Esophagus squamous epithelium (tissue), 5 donors: ENCODE measurements at places on chromosomes 5 and 9.

GRCh38 chr5:97009212-97009898 is 73.5 kb downstream of the LNPEP start:
- H3K27ac ChIP-seq, result no peak overlapping the region
- no peak for DNase-seq
- H3K4me1 ChIP-seq, result no peaks in the 10 kb centered on the region
- peaks cover 5% of the 10 kb centered on the region for H3K36me3 ChIP-seq

DNA sequence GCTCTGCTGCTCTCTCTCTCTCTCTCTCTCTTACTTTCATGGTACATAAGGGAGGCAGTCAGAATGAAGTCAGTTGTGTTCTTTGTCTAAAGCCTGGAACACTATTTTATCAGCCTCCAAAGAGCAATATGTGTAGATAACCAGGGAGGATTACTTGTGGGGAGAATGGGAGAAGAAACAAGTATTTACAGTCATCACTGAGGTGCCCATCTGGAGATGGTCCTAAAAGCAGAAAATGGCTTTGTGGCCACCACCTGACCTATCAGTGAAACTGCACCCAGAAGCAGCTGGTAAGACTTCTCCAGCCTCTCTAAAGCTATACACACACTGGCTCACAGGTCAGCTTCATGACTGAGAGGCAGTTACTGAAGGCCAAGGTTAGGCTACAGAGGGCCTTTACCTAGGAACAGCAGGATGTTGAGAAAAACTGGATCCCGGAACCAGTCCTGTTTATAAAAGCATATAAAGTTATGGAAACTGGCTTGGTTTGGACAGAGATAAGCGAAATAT is 75.1 kb downstream of the MRPS27 start:
- no peak for DNase-seq
- H3K4me3 ChIP-seq, result no peak overlapping the region
- no peaks in the 10 kb centered on the region for H3K27me3 ChIP-seq
- peaks cover 8% of the 10 kb centered on the region for H3K36me3 ChIP-seq

- peaks cover 20% of the 10 kb centered on the region for H3K4me1 ChIP-seq
- H3K4me3 ChIP-seq, result peak overlapping the region; percentile 64
- no peaks in the 10 kb centered on the region for H3K27me3 ChIP-seq
- H3K27ac ChIP-seq, result no peak overlapping the region
These were observed 2.1 kb downstream of the ADAMTS2 start for GRCh38 chr5:179343021-179343718.

- no peaks in the 10 kb centered on the region for H3K36me3 ChIP-seq
- H3K4me3 ChIP-seq, result no peak overlapping the region
- no peaks in the 10 kb centered on the region for H3K4me1 ChIP-seq
- no peaks in the 10 kb centered on the region for H3K27me3 ChIP-seq
- no peak for DNase-seq
- no peak overlapping the region for H3K27ac ChIP-seq
These were observed 538.8 kb downstream of the TMEM38B start for GRCh38 chr9:106233116-106233515.

DNA sequence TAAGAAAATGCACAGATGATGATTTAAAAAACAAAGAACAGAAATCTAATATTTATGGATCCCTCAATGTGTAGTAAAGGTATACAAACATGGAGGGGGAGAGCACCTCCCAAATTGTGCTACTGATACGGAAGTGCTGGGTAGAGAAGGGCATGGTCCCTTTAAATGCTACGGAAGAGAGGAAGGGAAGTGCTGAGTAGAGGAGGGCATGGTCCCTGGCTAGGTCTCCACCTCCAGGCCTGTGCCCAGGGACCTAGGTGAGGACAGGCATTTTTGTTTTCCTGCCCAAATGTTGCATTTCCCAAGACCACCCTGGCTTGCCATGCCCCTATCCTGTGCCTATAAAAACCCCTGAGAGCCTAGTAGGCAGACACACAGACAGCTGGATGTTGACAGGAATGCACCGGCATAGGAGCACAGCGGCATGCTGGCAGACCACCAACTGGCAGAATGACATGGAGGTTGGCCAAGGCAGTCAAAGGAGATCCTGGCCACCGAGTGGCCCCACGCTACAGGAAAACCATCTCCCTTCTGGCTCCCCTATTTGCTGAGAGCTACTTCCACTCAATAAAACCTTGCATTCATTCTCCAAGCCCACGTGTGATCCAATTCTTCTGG is 62.1 kb upstream of the SPDL1 start:
- H3K4me1 ChIP-seq, result no peaks in the 10 kb centered on the region
- no peaks in the 10 kb centered on the region for H3K27me3 ChIP-seq
- no peak for DNase-seq
- no peaks in the 10 kb centered on the region for H3K36me3 ChIP-seq
- H3K27ac ChIP-seq, result no peak overlapping the region

DNA sequence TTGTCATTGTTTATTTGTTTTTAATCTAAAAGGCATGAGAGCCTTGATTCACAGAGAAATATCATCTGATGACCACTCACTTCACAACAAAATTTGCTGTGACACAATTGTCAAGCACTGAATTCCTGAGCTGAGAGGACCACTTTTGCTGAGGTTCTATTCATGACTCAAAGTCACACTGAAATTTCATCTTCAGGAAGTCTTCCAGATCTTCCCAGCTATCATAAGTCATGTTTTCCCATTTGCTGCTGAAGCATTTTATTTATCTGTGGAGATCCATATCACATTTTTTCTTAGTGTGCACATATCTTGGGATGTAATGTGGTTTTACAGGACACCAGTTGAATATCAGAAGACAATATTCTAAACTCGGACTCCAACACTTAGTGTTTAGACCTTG is 255.1 kb upstream of the TRIM32 start:
- no peak overlapping the region for H3K4me3 ChIP-seq
- H3K4me1 ChIP-seq, result no peaks in the 10 kb centered on the region
- H3K27ac ChIP-seq, result no peak overlapping the region

DNA sequence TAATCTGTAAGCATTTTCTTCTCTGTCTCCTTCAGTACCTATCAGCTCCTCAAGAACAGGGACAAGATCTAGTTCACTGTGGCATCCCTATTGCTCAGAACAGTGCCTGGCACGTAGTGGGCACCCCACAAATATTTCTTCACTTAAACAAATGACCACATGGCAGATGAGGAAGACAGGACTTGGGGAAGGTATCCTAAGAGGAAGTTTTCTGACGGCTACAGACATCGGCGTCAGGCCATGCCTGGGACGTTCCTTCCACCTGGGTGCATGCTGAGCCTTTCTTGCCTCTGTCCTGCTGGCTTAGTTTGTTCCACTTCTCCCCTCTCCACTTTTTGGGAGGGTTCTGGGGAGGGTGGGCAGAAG is 60.2 kb downstream of the NEURL1B start:
- DNase-seq, result no peak
- H3K36me3 ChIP-seq, result no peaks in the 10 kb centered on the region
- no peak overlapping the region for H3K27ac ChIP-seq
- H3K4me3 ChIP-seq, result no peak overlapping the region
- peaks cover 14% of the 10 kb centered on the region for H3K4me1 ChIP-seq

DNA sequence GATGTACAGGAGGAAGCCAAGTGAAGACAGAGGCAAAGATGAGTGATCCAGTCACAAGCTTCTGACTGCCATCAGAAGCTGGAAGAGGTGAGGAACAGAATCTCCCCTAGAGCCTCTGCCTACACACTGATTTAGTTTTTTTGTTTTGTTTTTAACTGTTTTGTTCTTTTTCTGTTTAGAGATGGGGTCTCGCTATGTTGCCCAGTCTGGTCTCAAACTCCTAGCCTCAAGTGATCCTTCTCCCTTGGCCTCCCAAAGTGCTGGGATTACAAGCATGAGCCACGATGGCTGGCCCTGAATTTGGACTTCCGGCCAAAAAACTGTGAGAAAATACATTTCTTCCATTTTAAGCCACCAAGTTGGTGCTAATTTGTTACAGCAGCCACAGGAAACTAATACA is 204.7 kb upstream of the ZNF608 start:
- no peak overlapping the region for H3K4me3 ChIP-seq
- no peaks in the 10 kb centered on the region for H3K36me3 ChIP-seq
- DNase-seq, result no peak
- H3K4me1 ChIP-seq, result no peaks in the 10 kb centered on the region
- no peak overlapping the region for H3K27ac ChIP-seq

- H3K4me1 ChIP-seq, result peaks cover 16% of the 10 kb centered on the region
- H3K36me3 ChIP-seq, result peaks cover 63% of the 10 kb centered on the region
- no peak for DNase-seq
- no peak overlapping the region for H3K4me3 ChIP-seq
- peak overlapping the region; percentile 61 for H3K27ac ChIP-seq
These were observed 101.8 kb downstream of the EHMT1 start for GRCh38 chr9:137720571-137721110.

DNA sequence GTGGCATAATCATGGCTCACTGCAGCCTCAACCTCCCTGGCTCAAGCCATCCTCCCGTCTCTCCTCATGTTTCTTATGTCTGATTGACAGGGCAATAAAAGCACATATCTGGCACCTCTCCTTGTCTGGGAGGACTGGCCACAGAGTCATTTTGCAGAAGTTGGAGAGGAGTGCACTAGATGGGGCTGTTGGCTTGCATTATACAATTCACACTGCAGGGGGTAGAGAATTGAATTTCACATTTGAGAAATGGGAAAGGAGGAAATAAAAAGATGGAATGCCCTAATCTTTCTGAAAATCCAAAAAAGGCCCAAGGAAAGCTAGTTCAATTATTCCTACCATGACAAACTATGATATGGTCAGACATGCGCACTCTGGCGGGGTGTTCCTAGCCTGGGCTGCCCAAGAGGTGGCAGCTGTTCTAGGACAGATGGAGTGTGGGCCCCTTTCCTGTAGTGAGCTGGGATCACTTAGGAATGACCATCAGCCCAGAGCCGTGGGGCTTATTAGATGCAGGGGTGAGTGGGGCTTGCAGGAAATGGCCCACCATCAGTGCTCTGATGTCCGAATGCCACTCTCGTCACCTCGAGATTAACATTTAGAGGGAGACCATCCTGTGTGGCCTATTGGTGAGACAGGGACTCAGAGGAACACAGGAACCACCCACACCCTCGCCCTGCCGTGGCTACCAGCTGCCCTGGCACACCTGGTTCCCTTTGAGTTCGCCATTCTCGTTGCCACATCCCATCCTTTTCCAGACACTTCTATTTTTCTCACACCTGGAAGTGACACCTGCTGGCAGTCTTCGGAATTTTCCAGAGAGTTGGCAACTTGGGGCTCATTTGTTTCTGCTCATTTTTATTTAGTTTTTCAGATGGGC is 21.8 kb upstream of the ANKRD18A start:
- DNase-seq, result no peak
- H3K27ac ChIP-seq, result no peak overlapping the region
- no peaks in the 10 kb centered on the region for H3K36me3 ChIP-seq
- no peak overlapping the region for H3K4me3 ChIP-seq
- H3K27me3 ChIP-seq, result no peaks in the 10 kb centered on the region

DNA sequence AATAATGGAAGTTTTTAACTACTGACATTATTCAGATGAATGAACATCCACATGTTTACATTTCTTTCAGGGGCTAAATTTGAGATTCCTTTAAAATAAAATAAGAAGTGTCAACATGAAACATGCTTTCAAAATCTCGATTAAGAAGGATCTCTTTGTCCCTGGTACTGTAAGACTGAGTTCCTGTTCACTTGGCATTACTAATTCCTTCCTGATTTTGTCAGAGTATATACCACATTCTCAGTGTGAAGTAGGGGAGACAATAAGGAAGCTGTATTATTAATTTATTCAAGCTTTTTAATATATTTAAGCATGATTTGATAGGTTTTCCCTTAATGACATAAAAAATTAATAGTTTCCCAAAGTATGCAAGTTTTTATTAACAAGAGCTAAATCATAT is 81.5 kb upstream of the GRHPR start:
- no peak for DNase-seq
- no peak overlapping the region for H3K27ac ChIP-seq
- no peak overlapping the region for H3K4me3 ChIP-seq
- H3K27me3 ChIP-seq, result no peaks in the 10 kb centered on the region
- no peaks in the 10 kb centered on the region for H3K36me3 ChIP-seq
- H3K4me1 ChIP-seq, result no peaks in the 10 kb centered on the region

DNA sequence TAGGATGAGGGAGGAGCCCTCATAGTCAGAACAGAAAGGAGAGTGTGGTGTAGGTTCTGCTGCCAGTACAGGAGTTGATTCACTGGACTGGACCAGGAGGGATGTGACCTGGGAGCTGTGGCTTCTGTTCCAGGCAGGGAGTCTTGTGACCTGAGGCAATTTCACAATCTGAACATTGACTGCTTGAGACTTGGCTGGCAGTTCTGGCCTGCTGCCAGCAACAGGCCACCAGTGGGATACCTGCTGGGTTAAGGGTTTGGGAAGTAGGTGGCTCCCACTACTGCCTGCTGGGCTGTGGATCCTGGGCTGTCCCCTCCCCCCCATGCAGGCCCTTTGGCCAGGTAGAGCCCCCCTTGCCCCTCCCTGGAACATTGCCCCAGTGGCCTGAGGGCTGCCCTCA is 268.6 kb upstream of the ARRDC3 start:
- H3K4me1 ChIP-seq, result no peaks in the 10 kb centered on the region
- no peak overlapping the region for H3K4me3 ChIP-seq
- no peak overlapping the region for H3K27ac ChIP-seq
- H3K27me3 ChIP-seq, result no peaks in the 10 kb centered on the region
- no peak for DNase-seq
- H3K36me3 ChIP-seq, result no peaks in the 10 kb centered on the region

DNA sequence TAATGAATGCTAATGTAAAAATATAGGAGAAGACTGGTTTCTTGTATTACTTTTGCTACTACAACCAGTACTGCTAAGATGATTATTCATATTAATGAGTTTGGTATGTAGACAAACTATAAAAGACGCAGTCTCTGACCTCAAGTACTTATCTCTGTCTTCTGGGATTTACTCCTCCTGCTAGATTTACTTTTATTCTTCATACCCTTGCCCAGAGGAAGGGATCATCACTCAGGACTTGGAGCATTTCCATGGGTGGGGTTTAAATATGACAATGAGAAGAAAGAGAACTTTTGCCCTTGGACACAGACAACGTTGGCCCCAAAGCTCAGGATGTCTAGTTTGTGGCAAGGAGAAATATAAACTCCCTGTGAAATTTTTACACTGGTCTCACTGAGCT is 126.1 kb downstream of the BNC2 start:
- no peaks in the 10 kb centered on the region for H3K36me3 ChIP-seq
- H3K27me3 ChIP-seq, result no peaks in the 10 kb centered on the region
- H3K27ac ChIP-seq, result no peak overlapping the region
- DNase-seq, result no peak

- no peaks in the 10 kb centered on the region for H3K27me3 ChIP-seq
- no peaks in the 10 kb centered on the region for H3K4me1 ChIP-seq
- H3K27ac ChIP-seq, result no peak overlapping the region
- no peaks in the 10 kb centered on the region for H3K36me3 ChIP-seq
- DNase-seq, result no peak
These were observed 31.5 kb upstream of the LVRN start for GRCh38 chr5:115930630-115931337.

GRCh38 chr5:146662229-146662628 is 146.2 kb upstream of the GPR151 start:
- no peaks in the 10 kb centered on the region for H3K4me1 ChIP-seq
- no peak for DNase-seq
- no peaks in the 10 kb centered on the region for H3K36me3 ChIP-seq
- no peak overlapping the region for H3K4me3 ChIP-seq
- H3K27ac ChIP-seq, result no peak overlapping the region

GRCh38 chr9:20022410-20022809 is 233.6 kb upstream of the SLC24A2 start:
- H3K27ac ChIP-seq, result no peak overlapping the region
- H3K36me3 ChIP-seq, result no peaks in the 10 kb centered on the region
- H3K27me3 ChIP-seq, result no peaks in the 10 kb centered on the region
- DNase-seq, result no peak
- no peak overlapping the region for H3K4me3 ChIP-seq

- no peak overlapping the region for H3K4me3 ChIP-seq
- no peaks in the 10 kb centered on the region for H3K27me3 ChIP-seq
These were observed 132.7 kb downstream of the TSSK1B start for GRCh38 chr5:113302120-113302519.
